HFFc6 (cell line): ENCODE measurements at places on chromosomes 2 and 18. TPM values are rescaled to one million over a fixed set of nuclear protein-coding genes. Genes with fewer than 3 reads are reported as not detected.
A peak's percentile ranks its signal among the peaks of the same experiment; 100 is the strongest.

THADA gene
- 15.7 and 16.6 TPM in 2 replicates for total RNA-seq

PROC gene
- not detected in 2 replicates for total RNA-seq

WNT10A gene
- not detected in 2 replicates for total RNA-seq

CPS1 gene
- total RNA-seq: 1.8 to 3.1 TPM (median 2.7 TPM) in 3 replicates

GRCh38 chr2:55932843-55933242 lies 9.3 kb upstream of the EFEMP1 start:
- DNase-seq: no peak

GRCh38 chr2:204370172-204370718 lies 175.0 kb upstream of the PARD3B start:
- no peak for DNase-seq

MTA3 gene
- total RNA-seq: 26.4 to 36.2 TPM (median 29.3 TPM) in 3 replicates

- DNase-seq: no peak
Measured at GRCh38 chr2:152319822-152320570, 15.0 kb upstream of the FMNL2 start.

- peak; percentile 50 for DNase-seq
Measured at GRCh38 chr2:165016772-165017411, 61.6 kb upstream of the SLC38A11 start.

DNA sequence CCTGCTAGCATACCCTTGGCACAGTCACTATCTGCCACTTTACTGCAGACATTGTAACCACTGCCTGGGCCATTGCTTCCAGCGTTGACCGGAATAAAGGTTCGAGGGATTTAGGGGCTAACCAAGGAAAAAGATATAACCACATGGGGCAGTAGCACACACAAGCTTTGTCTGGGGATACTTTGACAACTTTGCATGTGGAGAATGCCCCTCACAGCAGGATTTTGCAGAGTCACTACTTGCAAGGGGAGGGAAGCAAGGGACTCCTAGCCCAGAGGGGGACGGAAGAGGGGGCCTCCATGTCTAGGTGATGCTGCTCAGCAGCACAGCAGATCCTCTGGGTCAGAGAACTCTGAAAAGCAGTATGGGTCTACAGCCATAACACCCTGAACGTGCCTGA lies 138.7 kb downstream of the SPP2 start:
- DNase-seq: no peak

CYP26B1 gene
- 0.09 to 0.59 TPM (median 0.37 TPM) in 3 replicates for total RNA-seq

DNA sequence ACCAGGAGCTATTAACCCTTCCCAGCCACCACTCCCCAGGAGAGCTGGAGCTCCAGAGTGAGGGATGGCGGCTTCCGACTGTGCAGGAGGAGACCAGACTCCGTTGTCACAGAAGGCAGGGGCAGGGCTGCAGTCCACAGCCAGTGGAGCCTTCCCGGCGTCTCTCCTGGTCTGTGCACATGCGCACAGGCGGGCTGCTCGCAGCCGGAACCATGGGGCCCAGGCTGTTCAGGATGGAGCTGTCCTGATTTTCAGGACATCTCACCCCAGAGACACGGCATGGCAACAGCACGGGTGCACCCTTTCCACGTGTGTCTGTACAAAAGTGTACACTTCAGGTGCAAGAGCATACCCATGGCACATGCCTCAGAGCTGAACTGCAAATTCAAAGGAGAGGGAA lies 28.9 kb downstream of the EIPR1 start:
- DNase-seq: no peak

- DNase-seq: no peak
Measured at GRCh38 chr18:75527848-75528685, 100.6 kb upstream of the SMIM21 start.

DNA sequence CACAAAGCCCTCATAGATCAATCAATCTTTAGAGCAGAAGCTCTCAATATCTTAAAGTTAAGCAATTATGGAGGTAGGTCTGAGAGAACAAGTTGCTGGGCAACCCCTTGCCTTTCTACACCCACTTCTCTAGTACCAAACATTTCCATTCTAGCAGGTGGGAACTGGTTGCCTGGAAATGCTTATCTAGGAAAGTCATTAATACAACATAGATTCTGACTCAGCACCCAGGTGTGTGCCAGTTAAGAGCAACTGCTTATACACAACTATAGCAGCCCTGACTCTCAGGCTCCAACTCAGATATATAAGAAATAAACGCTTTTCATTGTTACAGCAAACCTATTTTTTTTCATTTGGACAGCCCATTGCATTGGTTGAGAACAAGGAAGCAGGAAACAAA lies 237.7 kb downstream of the IRS1 start:
- DNase-seq: no peak

DNA sequence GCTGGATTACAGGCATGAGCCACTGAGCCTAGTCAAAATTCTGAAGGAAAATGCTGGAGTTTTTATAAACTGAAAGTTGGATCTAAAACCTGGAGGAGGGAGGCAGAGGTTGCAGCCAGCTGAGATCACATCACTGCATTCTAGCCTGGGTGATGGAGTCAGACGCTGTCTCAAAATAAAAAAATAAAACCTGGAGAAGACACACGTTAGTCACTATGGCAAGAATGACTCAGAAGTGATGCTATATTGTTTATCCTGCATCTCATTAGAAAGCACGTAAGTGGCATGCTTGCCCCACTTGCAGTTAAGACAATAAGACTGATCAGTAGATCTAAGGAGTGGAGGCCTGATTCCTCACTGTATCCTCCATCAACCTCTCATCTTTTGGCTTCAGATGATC lies 106.6 kb upstream of the STON1 start:
- peak; percentile 93 for DNase-seq

DNA sequence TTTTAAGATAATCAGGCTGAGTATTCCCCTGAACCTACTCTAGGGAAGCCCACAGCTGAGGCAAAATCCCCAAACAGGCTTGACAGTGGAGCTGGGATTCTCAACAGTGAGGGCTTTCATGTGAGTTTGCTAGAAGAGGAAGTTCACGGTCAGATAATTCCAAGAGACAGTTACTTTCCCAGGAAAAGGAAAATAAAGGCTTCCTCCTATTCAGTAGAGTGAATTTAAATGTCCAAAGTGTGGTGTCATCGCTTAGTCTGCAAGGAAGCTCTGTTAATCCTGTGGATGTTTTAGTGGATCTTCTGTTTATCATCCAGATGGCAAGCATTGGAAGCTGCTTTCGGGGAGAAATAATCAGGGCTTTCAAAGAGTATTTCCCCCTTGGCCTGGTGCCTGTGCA lies 119.8 kb downstream of the RPIA start:
- DNase-seq: no peak

DNA sequence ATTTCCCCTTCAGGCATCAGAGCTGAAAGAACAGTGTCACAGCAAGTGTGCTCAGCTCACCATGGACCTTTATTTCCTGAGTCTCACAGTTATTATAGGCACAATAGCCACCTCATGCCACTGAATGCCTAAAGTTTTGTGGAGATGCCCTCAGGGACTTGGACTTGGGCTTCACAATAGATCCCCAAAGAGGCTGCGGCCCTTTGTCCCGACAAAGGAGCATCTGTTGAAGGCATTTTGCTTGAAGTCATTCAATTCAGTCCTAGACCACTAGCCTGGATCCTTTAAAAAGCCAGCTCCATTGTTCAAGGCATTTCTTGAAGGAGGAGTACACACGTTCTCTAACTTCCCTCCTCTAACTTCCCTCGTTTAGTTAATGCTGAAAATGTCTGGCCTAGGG lies 125.4 kb downstream of the DCC start:
- DNase-seq: no peak

GRCh38 chr18:50494569-50494968 lies 65.3 kb upstream of the MAPK4 start:
- no peak for DNase-seq

PFN4 gene
- total RNA-seq: 1.1 TPM in 2 of 3 replicates, not detected in the other

CXCR1 gene
- not detected in 3 replicates for total RNA-seq

ICOS gene
- total RNA-seq: not detected in 3 replicates

PARD6G gene
- 0.37 to 0.57 TPM (median 0.39 TPM) in 3 replicates for total RNA-seq

SALL3 gene
- total RNA-seq: not detected in 3 replicates
